Activated CD8-positive, alpha-beta memory T cell treated with anti-CD3 and anti-CD28 coated beads for 24 hours (primary cell): ENCODE measurements at places on chromosomes 3 and 15.

GRCh38 chr3:146470425-146470990 lies 1.1 kb upstream of the PLSCR2 start:
- DNase-seq = no peak

GRCh38 chr3:11230832-11231231 lies 41.4 kb upstream of the ATG7 start:
- no peak for DNase-seq

GRCh38 chr3:13578251-13578650 lies 29.3 kb downstream of the FBLN2 start:
- no peak for DNase-seq

- no peak for DNase-seq
Measured at GRCh38 chr3:121491683-121492320, 54.0 kb downstream of the POLQ start.

- DNase-seq = no peak
Measured at GRCh38 chr15:39013262-39013661, 448.6 kb upstream of the RASGRP1 start.

DNA sequence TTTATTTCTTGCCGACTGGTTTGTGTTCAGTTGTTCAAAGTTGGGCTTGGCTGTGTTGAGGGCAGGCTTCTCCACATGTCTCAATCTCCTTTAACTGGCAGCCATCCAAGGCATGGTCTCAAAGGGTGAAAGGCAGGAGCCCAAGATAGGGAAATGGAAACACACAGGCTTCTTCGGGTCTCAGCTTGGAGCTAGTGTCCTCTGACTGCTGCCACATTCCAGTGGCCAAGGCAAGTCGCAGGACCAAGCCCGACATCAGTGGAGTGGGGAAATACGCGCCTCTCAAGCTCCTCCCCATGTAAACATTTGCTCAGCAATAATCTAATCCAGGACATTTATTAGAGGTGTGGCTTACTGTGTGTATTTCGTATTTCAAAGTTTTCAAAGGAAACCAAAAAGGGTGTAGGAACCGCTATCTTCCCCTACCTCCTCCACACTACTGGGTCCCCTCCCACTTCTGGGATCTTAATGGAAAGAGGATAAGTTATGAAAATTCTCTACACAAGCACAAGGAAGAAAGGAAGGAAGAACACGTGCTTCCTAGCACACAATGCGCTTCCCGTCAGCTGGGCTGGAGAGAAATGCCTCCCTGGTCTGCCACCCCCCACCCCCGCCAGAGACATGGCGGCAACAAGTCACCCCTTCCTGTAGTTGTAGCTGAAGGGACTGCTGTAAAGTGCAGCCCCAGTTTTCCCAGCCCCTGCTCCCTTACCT lies 181.7 kb downstream of the FAM43A start:
- no peak for DNase-seq

DNA sequence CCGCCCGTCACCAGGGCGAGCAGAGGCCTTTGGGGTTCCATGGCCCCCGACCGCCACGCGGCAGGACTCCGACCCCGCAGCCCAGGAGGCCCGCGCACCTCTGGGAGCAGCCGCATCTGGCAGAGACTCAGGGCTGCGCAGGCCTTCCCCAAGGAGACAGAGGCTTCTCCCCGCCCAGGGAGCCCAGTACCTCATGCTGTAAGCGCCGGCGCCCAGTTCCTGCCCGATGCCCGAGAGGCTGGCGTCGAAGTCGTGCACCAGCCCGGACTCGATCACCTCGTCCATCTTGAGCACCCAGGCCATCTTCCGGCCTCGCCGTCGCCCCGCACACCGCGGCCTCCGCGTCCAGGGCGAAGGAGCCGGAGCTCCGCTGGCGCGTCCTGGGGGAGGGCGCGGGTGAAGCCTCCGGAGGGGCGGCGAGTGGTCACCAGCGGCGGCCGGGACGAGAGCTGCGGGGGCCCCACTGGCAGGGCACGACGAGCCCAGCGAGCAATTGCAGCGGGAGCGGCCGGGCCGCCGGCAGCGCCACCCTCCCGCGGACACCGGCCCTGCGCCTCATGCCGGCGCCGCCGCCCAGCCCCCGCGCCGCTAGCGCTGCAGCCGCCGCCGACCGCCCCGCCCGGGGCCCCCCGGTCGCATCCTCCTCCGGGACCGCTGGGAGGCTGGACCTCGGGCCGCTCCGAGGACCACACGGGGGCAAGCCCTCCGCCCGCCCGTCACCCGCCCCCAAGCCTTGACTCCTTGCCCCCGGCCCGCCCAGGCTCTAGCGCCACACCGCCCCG lies 468 bp downstream of the UBP1 start:
- peak; percentile 82 for DNase-seq

- DNase-seq = peak; percentile 79
Measured at GRCh38 chr3:48990636-48991469, 812 bp downstream of the P4HTM start.

GRCh38 chr15:63112871-63113270 lies 8.8 kb upstream of the LACTB start:
- no peak for DNase-seq

- DNase-seq = no peak
Measured at GRCh38 chr15:101324524-101325177, 29.6 kb upstream of the SNRPA1 start.

- no peak for DNase-seq
Measured at GRCh38 chr3:158713094-158713499, 19.2 kb downstream of the RARRES1 start.

GRCh38 chr3:86990734-86991481 lies at the start of gene VGLL3:
Gene VGLL3 (minus strand): TSS chr3:86991149. CDS start chr3:86990743, 406 bp downstream.
- DNase-seq = no peak

DNA sequence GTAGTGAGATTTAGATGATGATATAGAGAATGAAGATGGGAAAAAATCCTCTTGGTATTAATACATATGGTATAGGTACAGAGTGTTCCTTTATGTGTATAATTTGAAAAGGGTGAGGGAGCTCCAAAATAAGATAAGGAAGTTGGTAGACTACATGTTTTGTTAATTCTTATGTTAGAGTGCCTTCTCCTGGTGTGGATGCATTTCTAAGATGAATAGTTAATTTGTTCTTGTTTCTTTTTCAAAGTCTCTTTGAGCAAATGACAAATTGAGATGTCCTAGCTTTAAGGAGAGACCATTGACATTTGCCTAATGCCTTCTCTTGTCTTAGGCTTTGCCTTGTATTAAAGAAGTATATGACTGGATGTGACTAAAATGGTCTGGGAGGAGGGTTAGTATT lies 34.1 kb downstream of the AKAP13 start:
- DNase-seq = no peak

GRCh38 chr3:50174517-50174895 lies 16.9 kb upstream of the GNAT1 start:
- no peak for DNase-seq

GRCh38 chr3:12400616-12401194 lies 83.6 kb upstream of the TSEN2 start:
- no peak for DNase-seq

DNA sequence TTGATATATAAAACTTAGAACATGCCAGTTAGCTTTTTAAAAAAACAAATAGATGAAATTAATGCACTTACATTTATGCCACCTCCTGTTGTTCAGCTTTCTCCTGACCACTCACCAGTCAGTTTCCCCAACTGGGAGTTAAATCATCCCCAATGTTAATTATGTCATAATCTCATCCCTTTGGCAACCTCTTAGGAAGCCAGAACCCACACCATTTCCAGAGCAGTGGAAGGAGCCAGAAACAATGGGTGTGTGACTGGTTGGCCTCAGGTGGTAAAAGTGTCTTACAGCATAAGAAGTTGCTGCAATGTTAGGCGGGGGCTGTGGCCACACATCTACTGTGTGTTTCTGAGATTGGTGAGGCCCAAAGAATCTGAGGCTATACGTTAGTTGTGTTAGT lies 46.5 kb upstream of the MITF start:
- DNase-seq = no peak

- no peak for DNase-seq
Measured at GRCh38 chr3:35565048-35565447, 74.3 kb upstream of the ARPP21 start.

- DNase-seq = no peak
Measured at GRCh38 chr3:129442486-129442885, 2.5 kb downstream of the IFT122 start.

DNA sequence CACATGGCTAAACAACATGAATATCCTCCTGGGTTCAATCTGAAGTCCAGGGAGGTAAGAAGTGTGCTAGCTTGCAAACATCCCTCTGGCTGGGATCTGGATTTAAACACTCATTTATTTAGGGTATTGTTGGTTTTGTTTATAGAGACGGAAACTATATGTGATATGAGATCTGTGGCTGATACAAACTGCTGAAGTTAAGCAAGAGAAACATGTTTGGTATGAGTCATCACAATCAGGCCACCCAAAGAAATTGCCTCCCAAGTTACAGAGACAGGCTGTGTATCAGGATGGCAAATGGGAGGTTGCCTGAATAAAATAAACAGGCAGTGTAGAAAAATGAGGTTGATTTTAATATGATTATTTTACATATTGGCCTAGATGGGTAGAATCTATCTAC lies 562.1 kb downstream of the IGSF11 start:
- no peak for DNase-seq

GRCh38 chr3:102124704-102125103 lies 275.4 kb downstream of the NFKBIZ start:
- no peak for DNase-seq

GRCh38 chr3:53846851-53847155 lies 435 bp downstream of the IL17RB start:
- DNase-seq = no peak

GRCh38 chr15:39641191-39641889 lies 60.5 kb downstream of the THBS1 start:
- DNase-seq = no peak

DNA sequence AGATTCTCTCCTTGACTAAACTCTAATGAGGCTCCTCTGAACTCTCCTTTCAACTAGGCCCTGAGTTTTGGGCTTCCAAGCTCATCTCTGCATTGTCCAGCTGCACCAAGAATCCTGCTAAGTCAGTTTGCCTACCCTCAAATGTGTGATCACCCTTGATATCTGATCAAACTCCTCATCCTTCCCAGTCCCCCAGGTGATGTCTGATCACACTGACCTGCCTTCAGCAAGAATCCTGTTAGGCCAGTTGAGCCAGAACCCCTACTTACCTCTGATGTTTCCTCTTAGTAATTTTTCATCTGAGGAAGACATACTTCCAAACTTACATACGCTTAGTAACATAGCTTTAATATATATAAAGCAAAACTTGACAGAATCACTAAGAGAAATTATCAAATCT lies 28.8 kb downstream of the SUMF1 start:
- DNase-seq = no peak

- DNase-seq = no peak
Measured at GRCh38 chr3:46934072-46934471, 42.5 kb downstream of the CCDC12 start.

DNA sequence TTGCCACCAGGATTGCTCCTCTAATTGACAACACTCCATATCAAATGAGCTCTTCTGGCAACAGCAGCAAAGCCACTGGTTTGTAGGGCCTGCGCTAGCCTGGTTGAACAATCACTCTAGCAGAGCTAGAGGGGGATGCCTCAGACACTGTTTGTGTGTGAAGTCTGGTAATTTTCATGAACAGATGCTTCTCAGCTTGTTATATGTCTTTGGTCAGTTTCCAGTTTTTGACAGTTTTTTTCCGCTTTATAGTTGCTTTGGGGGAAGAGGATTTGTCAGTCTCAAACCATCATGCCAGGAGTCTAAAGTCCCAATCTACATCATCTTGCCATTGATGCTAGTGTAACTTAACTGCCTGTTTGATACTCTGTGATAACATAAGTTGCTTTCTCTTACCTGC lies 136.0 kb downstream of the HCN4 start:
- no peak for DNase-seq

DNA sequence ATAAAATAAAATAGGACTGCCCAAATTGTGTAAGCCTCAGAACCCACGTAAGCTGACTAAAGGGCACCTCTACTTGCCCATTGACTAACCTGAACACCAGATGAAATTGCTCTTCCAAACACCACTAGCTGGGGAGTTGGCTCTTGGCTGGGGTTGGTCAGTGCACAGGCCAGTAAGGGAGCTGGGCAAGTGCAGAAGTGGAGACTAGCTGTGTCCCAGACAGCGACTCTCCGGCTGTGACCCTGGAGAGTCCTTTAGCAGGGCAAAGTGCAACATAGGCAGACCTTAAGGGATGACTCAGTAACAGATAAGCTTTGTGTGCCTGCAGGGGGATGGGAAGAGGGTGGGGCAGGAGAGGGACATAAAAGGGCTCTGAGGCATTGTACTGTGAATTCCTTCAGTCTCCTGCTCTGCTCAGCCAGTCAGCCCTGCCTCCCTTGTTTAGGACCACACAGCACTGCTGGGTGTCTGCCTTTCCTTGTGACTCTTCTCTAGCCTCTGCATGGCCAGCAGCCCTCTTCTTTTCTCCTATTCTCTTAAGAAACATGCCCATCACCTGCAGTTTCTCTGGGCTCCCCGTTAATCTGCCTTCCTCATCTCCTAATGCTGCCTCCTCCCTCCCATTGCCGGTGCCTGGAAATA lies 13.2 kb downstream of the NR1I2 start:
- no peak for DNase-seq

- DNase-seq = no peak
Measured at GRCh38 chr15:50046867-50047266, 72.2 kb downstream of the ATP8B4 start.

DNA sequence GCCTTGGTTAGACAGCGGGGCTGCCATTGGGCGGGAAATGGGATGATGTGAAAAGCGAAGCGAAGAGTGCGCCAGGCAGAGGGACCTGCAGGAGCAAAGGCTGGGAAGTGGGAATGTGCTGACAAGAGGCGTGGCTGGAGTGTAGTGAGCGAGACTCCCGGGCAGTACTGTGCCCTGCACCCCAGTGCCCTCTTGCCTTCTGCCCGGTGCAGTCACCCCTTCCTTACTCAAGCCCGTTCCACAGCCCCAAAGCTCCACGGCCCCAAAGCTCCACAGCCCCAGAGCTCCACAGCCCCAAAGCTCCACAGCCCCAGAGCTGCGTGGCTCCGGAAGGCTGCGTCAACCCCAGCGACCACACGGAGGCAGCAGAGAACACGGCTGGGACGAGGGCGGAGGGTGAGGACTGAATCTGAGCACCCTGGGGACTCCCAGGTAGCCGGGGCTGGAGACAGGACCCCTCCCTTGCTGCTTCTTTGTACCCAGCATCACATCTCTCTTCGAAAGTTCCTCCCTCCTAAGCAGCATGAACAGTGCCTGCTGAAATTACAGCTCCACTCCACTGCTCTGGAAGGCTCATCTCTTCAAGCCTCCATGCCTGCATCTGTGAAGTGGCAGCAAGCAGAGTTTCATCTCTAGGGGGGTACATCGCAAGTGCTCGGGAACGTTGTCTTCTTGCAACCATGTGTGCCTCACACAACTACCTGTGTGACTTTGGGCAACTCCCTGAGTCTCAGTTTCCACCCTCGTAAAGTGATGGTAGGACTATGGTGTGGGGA lies 108.9 kb downstream of the FBLN2 start:
- DNase-seq = peak; percentile 84

GRCh38 chr3:53845881-53846133 lies 412 bp downstream of the CHDH start:
- no peak for DNase-seq

DNA sequence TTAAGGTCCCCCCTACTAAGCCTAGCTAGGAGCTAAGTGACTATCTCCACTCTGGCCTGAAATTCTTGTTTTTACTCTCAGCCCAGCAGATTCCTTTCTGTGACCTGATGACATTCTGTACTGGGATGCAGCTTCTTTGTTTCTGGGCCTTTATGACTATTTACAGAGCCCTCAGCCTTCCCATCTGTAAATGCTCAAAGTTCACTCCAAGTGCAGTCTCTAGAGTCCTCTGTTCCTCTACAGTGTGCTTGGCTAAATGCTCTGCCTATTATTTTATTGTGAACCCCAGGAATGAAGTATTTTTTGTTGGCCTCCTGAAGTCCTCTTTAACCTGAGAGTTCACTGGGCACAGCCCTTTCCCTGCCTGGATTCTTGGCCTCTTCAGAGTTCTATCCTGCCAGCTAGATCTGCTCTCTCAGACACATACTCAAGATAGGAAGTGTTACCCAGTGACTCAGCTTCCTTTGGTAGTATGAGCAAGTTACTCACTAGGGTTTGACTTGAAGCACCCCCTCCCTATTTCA lies 278.1 kb upstream of the P2RY1 start:
- DNase-seq = no peak
